ENCODE measurements at places on chromosomes 3 and 15.

DNA sequence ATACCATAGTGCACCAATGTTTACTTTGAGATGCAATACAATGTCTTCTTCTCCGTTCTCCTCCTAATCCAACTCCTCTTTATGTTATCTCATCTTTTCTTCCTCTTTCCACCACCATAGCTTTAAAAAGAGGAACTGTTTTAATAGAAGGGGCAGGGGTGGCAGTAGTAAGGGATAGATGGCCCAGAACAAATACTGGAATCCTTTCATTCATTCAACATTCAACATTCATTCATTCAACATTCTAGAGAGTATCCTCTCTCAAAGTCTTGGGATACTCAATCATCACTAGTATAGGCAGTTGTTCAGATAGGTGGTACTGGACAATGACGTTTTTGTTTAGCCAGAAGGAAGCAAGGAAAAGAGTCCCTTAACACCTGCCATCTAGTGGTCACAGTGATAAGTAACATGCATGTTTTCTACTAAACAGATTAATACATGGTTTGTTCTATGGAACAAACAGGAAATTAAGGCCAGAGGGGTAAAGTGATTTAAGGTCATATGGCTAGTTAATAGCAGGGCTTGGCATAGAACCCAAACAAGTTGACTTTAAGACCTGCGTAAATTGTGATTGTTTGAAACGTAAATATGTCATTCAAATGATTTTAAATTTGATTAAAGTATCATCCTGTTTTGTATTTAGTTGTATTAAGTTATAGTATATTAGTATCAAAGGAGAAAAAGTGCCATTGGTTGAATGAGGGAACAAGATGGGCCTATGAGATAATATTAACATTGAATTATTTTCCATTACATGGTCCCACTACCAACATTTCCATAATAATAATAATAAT lies 26.9 kb upstream of the EHHADH start:
- no peak for DNase-seq

DNA sequence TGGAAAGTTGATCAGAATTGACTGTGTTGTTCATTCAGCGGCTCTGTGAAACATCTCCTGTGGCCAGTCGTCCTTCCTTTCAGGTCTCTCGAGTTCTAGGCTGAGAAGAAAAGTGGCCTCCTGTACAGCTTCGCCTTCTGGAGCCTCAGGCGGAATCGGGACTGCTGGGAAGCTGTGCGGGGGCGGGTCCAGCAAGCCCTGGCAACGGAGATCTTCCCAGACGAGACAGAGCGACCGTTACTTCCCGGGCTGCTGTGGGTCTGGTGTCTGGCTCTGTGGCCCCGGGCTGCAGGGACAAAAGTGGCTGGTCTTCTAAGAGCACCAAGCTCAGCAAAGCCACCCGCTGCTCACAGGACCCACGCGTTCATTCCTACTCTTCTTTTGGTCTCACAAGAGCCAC lies 88.6 kb upstream of the CACNA2D3 start:
- no peak for DNase-seq

DNA sequence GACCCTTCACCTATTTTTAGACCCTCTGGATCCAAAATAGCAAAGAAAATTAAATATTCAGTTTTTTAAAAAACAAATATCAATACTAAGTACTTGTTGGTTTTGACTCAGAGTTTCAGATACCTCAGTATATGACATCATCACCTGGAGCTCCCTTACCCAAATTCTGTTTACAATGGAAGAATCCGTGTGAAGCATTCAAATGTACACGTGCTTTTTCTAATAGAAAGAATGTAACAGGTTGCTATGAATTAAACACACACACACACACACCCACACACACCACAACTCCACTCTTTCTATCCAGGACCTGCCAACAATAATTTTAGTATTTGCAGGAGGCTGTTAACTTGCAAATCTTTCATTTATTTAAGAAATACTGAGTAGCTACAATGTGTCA lies 221.8 kb downstream of the THRB start:
- DNase-seq: no peak

DNA sequence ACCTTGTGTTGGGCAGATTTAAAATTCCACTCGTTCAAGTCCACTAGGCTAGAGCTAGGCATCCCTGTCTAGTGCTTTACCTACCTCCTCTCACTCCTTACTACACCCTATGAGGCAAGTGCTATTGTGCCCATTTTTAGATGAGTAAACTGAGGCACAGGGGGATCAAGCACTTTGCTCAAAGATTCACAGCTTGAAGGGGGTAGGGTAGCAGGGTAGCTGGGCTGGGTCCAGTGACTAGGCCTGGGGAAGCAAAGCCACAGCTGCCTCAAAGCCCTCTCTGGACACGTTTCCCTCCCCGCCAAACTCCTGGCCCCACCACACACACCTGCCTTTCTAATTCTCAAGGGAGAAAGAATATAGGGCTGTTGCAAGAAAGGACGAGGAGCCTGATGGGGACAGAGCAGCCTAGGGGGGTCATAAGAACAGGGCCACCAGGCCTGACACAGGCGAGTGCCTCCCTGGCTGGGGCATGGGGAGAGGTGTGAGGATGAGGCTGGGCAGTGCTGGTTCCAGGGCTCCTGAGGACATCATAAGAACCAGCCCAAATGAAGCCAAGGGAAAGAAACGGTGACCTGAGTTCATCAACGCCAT lies 34.8 kb upstream of the SFMBT1 start:
- DNase-seq: no peak

All from tibial nerve (tissue), 4 donors.